Stimulated activated naive CD4-positive, alpha-beta T cell treated with Interleukin-2 at 50 U/mL for 16 hours (primary cell): ENCODE measurements at places on chromosomes 3 and 15.
A peak's percentile ranks its signal among the peaks of the same experiment; 100 is the strongest.

- DNase-seq = no peak
Observed at GRCh38 chr3:46561511-46561910, 4.6 kb downstream of the LRRC2 start.

- DNase-seq = no peak
Observed at GRCh38 chr3:18900994-18901393, 247.3 kb upstream of the KCNH8 start.

DNA sequence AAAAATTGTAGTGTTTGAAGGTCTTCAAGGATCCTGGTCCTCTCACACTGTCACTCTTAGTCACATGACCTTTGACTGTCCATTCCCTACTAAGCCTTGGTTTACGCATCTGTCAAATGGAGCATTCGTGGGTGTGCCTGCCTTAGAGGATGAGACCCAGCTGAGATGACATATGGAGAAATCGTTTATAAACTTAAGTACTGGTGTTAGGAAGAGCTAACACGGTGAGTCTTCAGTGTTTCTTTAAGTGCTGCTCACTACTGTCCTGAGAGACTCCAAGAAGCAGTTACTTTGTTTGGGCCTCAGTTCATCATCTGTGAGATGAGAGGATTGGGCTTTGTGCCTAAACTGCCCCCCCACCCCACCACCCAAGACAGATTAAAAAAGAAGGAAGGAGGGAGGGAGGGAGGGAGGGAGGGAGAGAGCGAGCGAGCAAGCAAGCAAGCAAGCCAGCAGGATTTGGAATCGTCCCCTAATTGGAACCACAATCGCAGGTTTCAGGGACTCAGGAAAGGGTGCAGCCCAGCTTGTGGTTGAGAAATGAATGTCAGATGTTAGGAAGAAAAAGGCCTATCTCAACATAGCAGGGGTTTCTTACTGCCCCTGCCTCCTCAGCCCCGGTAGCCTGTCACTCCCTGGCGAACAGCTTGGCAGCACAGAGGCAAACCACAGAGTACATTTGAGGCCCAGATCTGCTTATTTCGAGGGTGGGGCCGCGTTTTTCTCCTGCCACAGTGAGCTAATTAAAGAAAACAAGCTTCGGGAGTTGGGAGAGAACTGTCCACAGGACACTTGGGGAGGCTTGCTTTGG lies 32.7 kb downstream of the SMAD3 start:
- DNase-seq = peak; percentile 39

DNA sequence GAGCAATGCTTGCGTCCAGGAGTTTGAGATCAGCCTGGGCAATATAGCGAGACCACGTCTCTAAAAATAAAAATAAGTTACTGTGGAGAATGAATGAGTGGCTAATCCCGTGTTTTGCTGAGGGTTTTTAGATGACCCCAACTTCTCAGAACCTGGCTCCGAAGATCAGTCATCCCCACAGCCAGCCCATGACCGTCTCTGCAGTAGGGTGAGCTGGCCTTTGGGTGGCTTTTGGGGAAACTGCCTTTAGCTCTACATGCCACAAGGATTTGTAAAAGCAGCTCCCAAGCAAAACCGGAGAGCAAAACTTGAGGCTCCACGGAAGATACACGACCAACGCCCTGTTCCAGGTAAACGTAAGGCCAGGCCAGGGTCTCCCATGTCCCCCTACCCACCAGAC lies 39.2 kb upstream of the TFRC start:
- DNase-seq = no peak

GRCh38 chr15:65949491-65949890 lies 80.2 kb downstream of the RAB11A start:
- no peak for DNase-seq
